ENCODE measurements at places on chromosomes 1 and 21.

DNA sequence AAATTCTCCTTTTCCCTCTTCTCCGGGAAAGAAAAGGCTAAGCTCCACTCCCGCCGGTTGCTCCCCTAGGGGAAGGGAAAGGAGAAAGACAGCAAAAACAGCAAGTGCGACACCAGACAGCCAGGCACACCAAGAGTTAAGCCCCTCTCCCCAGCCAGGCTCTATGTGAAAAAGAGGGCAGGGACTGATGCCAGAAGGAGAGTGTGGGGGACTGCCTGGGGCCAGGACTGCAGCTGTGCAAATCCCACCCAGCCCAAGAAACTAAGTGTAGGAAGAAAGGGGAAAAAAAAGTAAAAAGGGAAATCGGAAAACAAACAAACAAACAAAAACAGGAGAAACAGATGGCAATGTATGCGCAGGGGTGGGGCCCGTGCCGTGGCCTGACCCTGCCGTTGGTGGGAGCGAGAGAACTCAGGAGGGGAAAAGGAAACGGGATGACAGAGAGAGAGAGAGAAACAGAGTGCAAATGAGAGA lies 27.7 kb upstream of the FMO1 start:
- H3K4me1 ChIP-seq: peaks cover 13% of the 10 kb centered on the region
- H3K27ac ChIP-seq: peak overlapping the region; percentile 95
- peaks cover 1% of the 10 kb centered on the region for H3K36me3 ChIP-seq
- no peak for DNase-seq
- H3K27me3 ChIP-seq: no peaks in the 10 kb centered on the region
- no peak overlapping the region for H3K4me3 ChIP-seq

- no peaks in the 10 kb centered on the region for H3K36me3 ChIP-seq
- no peak overlapping the region for H3K4me3 ChIP-seq
- no peak overlapping the region for H3K27ac ChIP-seq
- DNase-seq: peak; percentile 35
Observed at GRCh38 chr1:159938905-159939677, 6.3 kb downstream of the IGSF9 start.

GRCh38 chr1:39544327-39544726 lies 32.3 kb downstream of the PABPC4 start:
- H3K4me3 ChIP-seq: no peak overlapping the region
- H3K36me3 ChIP-seq: peaks cover 10% of the 10 kb centered on the region
- DNase-seq: no peak
- H3K27me3 ChIP-seq: no peaks in the 10 kb centered on the region
- no peak overlapping the region for H3K27ac ChIP-seq

DNA sequence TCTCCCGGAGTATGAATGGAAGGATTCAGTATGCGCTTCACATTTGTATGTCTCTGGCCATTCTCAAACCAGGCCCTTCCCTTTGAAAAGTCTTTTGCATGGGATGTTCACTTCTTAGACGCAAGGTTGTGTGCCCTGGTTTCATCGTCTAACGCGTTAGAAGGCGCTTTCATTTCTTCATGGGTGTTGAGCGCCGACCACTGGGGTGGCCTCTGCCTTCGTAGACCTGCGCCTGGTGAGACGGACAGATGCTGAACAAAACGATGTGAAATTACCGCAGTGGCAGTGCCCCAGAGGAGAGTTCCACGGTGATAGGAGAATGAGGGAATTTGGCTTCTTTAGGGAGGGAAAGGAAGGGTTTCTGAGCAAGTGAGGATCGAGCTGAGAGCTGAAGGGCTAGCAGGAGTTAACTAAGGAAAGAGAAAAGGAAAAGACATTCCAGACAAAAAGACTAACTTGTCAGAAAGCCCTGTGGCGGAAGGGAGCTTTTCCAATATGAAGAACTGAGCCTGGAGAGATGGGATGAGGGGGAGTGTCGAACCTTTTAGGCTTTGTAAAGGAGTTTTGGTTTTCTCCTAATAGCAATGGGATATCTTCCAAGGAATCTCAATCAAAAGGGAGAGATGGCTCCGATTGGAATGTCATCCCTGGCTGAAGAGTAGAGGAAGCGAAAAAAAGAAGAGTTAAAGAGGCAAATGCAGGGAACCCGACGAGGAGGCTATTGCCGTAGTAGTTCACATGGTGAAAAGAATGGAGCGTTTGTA lies 951 bp downstream of the GGPS1 start:
- H3K4me1 ChIP-seq: no peaks in the 10 kb centered on the region
- H3K27me3 ChIP-seq: no peaks in the 10 kb centered on the region
- no peaks in the 10 kb centered on the region for H3K36me3 ChIP-seq
- peak overlapping the region; percentile 95 for H3K27ac ChIP-seq
- H3K4me3 ChIP-seq: peak overlapping the region; percentile 84
